ENCODE measurements at places on chromosomes 5 and 9. TPM values are rescaled to one million over a fixed set of nuclear protein-coding genes. Genes with fewer than 3 reads are reported as not detected.

The IL5 gene
- not detected for polyA plus RNA-seq

The PCDHGA9 gene
- polyA plus RNA-seq, result not detected

The AOPEP gene
- polyA plus RNA-seq, result 4.2 TPM

The C5orf63 gene
- polyA plus RNA-seq, result 5.2 TPM
